ENCODE measurements at places on chromosomes 5 and 9. TPM values are rescaled to one million over a fixed set of nuclear protein-coding genes. Genes with fewer than 3 reads are reported as not detected.

Gene SPATA31E1
- not detected for polyA plus RNA-seq

GRCh38 chr9:110891760-110892159 lies 146.5 kb downstream of the LPAR1 start:
- DNase-seq: no peak

- no peak for DNase-seq
Observed at GRCh38 chr9:20494035-20494434, 128.3 kb downstream of the MLLT3 start.

DNA sequence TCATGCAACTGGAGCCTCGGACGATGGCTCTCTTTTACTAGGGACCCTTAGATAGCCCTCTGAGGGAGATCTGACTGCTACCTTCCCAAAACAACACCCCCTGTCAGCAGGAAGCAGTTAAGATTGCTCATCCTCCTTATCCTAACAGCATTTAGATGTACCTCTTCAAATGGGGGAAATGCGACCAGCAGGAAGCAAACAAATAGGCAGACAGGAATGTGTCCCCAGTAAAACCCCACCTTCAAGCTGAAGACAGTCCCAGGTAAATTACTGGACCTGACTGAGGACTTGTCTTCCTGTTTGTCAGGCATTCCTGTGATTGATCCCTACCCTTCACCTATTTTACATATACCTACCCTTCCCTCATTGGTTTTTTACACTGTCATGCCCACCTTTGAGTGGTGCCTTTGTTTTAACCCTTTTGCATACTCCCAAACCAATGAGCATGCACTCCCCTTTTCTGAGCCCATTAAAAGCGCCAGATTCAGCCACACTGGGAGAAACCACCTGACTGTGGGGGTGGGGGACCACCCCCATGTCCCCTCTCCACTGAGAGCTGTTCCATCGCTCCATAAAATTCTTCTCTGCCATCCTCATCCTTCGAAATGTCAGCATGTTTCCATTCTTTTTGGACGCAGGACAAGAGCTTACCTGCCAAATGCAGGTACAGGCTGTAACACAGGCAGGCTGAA lies 954.0 kb upstream of the CDH6 start:
- DNase-seq: no peak

GRCh38 chr5:145489516-145489915 lies 345.6 kb downstream of the PRELID2 start:
- DNase-seq: no peak

- DNase-seq: no peak
Observed at GRCh38 chr5:53777864-53778618, 217.6 kb downstream of the NDUFS4 start.

Data from muscle of arm (tissue), 14 donors.